ENCODE measurements at places on chromosomes 2 and 18.

DNA sequence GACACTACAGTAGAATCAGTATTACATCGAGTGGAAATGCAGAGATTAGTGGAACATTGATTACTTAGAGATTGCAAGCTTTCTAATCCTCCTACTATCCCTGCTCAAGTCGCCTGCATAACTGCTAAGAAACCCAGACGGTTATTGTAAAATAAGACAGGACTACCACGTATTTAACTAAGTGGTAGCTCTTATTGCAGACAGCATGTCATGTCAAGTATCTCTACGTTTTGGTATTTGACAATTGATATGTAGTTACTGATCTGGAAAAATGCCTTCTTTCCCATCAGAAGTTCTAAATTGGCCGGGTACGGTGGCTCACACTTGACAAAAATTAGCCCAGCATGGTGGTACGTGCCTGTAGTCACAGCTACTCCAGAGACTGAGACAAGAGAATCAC lies 404.1 kb downstream of the CBLN2 start:
- DNase-seq, result no peak

DNA sequence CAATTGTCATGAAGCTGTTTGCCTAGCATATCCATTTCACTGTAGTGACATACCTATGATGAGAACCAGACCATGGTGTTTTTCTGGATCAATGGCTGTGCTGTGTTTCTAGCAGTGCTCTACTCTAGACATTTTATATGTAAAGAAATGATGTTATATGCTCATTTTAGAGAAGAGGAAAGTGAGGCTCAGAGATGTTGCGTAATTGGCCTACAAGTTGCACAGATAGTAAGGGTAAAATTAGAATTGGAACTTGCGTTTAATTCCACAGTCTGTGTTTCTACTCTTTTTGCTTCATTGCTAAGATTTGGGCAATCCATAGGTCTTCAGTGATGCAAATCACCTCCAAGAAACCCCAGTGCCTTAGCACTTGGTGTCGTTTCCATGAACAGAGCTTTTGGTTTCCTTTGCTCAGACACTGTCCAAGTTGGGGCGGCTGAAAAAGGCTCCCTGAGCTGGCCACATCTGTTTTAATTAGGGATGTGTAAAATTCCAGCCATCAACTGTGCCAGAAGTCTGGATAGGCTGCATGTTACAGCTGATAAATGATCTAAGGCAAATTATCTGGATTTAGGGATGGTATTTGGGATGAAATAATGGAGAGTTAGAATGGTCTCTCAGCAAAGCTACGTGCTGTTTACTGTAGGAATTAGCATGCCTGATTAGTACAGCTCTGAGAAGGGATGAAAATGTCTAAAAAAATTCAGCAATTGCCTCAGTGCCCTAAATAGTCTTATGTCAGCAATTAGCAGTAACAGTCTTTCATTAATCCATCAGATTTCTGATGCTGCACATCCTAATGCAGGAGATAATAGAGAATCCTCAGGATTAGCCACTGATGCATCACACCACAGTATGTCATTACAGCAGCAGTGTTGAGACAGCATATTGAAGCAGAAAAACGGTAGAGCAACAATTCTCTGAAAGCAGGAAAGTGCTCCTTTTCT lies 65.3 kb downstream of the PTPRM start:
- DNase-seq, result no peak

GRCh38 chr2:160336635-160337034 lies 136.6 kb upstream of the ITGB6 start:
- no peak for DNase-seq

- DNase-seq, result no peak
Observed at GRCh38 chr2:197312186-197312585, 1.6 kb upstream of the ANKRD44 start.

DNA sequence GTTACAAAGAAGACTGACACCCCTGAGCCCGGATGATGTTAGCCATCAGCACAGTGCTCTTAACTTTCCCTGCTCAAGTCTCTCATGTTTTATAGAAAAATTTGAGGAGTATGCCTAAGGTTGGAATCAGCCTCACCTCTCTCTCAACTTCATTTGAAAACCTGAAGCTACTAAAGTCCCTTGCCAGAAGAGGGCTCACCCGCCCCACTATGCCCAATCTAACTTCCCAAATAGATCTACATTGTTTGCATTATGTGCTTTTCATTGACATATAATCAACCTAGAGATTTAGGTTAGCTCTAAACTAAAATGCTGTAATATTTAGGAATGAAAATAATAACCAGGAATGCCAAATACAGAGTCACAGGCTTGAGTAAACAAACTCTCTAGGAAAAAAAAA lies 305.4 kb downstream of the NCKAP5 start:
- DNase-seq, result no peak

DNA sequence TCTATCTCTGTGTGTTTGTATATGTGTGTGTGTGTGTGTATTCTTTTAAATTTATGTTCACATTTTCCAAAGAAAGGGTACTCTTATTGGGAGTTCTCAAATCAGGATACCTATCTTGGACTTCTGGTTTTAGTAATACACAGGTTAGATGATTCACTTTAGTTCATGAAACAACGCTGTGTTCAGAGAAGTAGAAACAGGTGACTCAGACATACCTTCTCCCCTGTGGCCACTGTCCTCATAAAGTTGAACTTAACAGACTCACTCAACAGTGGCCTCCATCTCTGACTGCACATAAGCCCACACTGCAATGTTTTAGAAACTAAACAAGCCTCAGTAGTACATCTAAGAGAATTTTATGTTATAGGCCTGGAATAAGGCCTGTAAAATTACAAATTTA lies 566.6 kb upstream of the VRK2 start:
- DNase-seq, result no peak

DNA sequence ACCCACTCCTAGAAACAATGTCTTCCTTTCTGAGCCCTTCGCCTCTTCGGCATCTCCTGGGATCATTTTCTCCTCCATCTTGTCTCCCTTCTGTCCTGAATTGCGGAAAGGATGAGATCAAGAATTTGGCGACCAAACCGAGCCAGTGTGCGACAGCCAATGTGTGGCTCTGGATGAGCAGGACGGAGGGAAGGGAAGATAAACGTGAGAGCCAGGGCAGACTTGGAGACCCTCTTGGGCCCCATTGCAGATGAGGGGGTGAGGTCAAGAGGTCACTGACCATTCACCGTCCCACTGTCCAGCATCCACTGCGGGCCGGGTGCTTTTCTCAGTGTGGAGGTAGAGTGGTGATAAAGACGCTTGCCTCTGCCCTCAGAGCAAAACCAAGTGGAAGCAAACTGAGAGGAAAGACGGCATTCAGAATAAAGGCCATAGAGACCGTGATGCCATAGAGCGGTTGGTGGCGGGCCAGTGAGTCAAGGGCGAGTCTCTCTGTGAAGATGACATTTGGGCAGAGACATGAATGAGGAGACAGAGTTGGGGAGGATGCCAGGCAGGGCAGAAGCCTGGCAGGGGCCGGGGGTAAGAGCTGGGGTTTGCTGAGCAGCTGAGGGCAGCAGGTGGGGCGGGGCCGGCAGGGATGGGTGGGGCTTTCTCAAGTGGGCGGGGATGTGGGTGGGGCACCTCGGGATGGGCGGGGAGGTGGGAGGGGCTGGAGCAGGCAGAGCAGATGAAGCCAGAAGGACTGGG lies 55.6 kb downstream of the ACAA2 start:
- DNase-seq, result no peak

GRCh38 chr2:192960945-192961344 lies 766.2 kb upstream of the TMEFF2 start:
- DNase-seq, result no peak

GRCh38 chr2:7730449-7730848 lies 813.2 kb downstream of the RNF144A start:
- no peak for DNase-seq

GRCh38 chr2:9076210-9076609 lies 72.7 kb upstream of the MBOAT2 start:
- DNase-seq, result no peak

DNA sequence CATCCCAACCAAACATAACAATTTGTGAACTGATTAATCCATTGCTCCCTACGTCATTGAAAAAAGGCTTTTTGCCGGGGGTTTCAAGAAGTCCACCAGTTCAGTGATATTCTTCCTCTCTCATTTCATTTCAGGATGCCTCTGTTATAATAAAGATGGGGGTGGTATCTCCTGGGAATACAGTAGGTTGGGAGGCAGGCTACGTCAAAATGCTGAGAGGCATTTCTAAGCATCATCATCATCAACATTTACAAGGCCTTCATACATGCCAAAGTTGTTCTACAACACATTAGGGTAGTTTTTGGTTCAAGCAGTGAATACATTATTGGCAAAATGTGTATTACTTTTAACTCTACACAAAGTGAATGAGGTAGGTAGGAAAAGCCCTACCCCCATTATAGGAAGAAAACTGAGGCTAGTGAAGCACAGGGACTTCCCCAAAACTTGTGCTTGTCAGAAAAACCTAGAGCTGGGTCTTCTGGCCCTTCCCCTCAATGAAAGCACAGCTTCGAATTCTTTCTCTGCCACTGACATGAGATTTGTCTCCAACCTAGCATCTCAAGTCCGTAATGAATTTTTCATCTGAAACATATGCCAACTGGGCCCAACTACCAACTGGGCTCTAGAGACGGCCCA lies 11.3 kb downstream of the OSR1 start:
- no peak for DNase-seq

DNA sequence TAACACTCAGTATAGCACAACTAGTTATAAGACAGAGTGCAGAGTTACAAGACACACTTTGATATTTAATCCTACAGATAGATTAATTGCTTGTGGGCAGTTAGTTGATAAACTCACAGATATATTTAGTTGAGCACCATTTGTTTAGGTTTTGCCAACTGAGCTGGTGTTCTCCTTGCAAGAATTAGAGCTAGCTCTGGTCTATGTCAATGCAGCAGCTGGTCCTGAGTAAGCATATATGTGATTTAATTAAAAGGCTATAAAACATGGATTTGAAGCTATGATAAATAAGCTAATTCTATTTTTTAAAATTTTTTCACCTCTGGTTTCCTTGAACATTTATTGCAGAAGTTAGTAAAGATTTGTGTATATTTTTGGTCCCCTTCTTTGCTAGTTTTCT lies 35.6 kb downstream of the GPD2 start:
- no peak for DNase-seq

DNA sequence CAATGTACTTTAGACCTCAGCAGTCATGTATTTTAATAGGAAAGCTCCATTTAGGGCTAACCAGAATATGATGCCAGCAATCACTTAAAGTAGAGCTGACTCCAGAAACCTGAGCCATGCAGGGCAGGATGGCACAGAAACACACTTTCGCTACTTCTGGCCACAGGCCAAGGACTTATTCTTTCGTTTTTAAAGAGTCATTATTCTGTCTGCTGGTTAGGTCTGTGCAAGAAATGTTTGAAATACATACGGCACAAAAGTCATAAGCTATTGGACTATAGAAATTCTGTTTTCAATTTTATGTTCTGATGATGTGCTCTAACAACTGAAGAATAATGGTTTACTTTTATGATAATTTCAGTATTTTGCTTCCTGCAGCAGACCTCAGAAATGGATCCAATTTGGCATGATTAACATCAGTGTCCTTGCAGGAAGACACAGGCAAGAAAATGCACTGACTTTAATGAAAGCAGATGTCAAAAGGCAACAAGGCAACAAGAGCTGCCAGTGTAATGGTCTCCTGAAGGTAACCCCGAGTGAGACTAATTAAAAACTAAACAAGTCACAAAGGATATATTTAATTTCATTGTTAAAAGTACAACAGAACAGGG lies 114.4 kb upstream of the CHRNA1 start:
- no peak for DNase-seq

DNA sequence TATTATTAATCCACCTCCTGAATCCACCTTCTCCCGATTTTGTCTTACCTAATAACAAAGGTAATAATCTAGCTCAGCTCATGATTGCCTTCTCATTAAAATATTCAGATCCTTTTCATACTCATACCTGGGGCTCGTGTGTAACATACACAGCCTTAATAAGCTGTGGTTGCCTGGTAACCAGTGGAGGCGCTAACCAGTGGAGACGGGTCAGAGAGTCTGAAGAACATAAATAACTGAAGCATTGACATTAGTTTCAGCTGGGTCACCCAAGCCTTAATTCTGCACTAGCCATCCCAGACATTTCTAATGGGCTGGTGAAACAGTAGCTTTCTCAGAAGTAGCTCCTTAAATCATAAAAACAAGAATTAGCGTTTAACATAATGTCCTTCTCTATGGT lies 14.8 kb upstream of the DTNA start:
- no peak for DNase-seq

GRCh38 chr2:108074150-108074549 lies 87.8 kb downstream of the SLC5A7 start:
- no peak for DNase-seq

GRCh38 chr2:110853516-110853915 lies 121.1 kb downstream of the ACOXL start:
- DNase-seq, result peak; percentile 62

DNA sequence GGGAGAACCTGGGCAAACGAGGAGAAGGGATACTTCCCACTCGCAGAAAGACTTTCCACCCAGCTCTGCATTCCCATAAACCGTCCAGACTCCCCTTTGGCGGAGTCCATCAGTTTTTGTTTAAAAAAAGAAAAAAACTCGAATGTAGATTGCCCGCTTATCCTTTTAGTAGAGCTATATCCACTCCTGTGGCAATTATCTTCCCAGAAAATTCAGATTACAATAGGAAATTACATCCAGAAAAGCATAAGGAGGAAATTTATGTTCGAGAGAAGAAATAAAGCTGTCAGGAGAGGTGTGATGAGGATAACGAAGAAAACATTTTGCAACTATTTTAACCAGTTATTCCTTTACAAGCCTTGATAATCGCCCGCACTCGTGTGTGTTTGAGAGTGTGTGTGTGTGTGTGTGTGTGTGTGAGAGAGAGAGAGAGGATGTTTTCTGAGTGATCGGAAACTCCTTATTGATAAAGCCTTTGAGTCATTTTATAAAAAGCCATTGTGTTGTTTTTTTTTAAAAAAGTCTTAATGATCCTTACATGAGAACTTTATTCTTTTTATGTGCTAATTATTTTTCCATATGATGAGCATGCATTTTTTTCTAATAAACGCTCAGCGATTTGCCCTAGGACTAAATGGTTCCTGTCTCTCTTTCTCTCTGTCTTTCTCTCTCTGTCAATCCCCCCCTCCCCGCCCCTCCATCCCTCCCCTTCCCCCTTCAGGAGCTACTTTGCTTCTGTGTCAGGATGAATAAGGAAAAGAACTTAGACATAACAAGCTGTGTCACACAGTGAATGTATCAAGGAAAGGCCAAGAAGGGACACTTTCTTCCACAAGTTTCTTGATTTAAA lies 1.1 kb upstream of the PPP3R1 start:
- DNase-seq, result peak; percentile 13

- no peak for DNase-seq
Observed at GRCh38 chr2:63300835-63301234, 250.2 kb downstream of the OTX1 start.
